Kidney epithelial cell (primary cell): ENCODE measurements at places on chromosomes 4 and X. TPM values are rescaled to one million over a fixed set of nuclear protein-coding genes. Genes with fewer than 3 reads are reported as not detected.

TRIM75 gene
- total RNA-seq = not detected in 2 replicates

XAGE5 gene
- not detected in 2 replicates for total RNA-seq

ASB9 gene
- total RNA-seq = 0.25 and 3.6 TPM in 2 replicates

TECRL gene
- not detected in 2 replicates for total RNA-seq

DCHS2 gene
- total RNA-seq = 0.75 and 3.1 TPM in 2 replicates
